ENCODE measurements at places on chromosomes 5 and 9. TPM values are rescaled to one million over a fixed set of nuclear protein-coding genes. Genes with fewer than 3 reads are reported as not detected.

The TOMM5 gene
- total RNA-seq: 140 TPM

The HACD4 gene
- 1.7 TPM for total RNA-seq

The PPIC gene
- 59.2 TPM for total RNA-seq

The ZNF618 gene
- total RNA-seq: 14.4 TPM

The CACFD1 gene
- 7.1 TPM for total RNA-seq

The LCN9 gene
- total RNA-seq: not detected

The PCDHGA9 gene
- total RNA-seq: 5.7 TPM

The IFNA13 gene
- total RNA-seq: not detected

The AJM1 gene
- total RNA-seq: 1.1 TPM

The WHRN gene
- 0.25 TPM for total RNA-seq

The KCNV2 gene
- total RNA-seq: not detected
